Activated CD4-positive, alpha-beta T cell treated with anti-CD3 and anti-CD28 coated beads, Interleukin-2, amount 50 U/mL, for 1 hour (primary cell): ENCODE measurements at places on chromosomes 4 and X.

- peak; percentile 22 for DNase-seq
Observed at GRCh38 chr4:40856840-40857362, 107.1 kb downstream of the NSUN7 start.

DNA sequence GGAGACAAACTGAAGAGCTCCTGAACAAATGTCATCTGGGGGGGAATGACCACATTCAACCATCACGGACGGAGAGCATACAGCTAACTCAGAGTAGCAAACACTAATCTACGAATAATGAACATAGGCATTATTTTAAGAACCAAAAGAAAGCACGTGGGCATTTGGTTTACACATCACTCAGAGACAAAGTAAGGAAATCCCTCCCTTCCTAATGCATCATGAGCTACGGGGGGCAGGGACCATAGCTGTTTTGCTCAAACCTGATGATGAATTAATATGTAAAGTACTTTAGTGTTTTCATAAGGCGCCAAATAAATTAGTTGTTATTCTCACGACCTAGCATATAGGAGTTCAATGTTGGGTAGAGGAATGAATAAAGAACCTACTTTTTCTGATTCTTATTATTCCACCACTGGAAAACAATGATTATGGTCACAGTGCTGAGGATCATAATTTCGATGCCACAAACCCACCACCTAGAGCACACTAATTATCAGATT lies 11.7 kb upstream of the TMEM156 start:
- peak; percentile 13 for DNase-seq

DNA sequence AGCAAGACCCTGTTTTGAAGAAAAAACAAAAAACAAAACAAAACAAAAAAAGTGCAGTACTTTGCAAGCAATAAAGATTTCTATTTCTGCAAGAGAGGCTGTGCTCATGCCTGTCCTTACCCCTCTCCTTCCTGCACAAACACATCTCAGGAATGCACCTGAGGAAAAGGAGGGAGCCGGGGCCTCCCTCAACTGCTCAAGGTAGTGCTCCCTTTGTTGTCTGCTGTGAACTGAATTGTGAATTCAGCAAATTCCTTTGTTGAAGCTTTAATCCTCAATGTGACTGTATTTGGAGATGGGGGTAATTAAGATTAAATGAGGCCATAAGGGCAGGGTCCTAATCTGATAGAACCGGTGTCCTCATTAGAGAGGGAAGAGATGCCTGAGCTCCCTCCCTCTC lies 13.9 kb downstream of the FTSJ1 start:
- no peak for DNase-seq

- DNase-seq: no peak
Observed at GRCh38 chr4:147830987-147831386, 99.1 kb downstream of the ARHGAP10 start.

DNA sequence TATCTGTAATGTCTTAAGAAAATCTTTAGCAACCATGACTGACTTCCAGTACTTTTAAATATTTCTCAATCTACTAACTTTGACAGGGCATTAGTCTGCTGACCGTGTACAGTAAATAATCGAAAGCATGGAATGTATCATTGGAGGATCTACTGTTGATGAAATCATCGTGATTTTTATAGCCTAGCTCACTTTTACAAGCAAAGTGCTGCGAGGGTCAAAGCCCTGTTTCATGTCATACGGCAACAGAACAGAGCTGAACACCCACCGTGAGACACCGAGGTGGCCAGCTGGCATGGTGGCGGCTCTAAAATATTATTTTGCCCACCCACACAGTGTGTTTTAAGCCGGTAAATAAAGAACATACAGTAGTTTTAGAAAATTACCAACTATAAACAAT lies 679.3 kb downstream of the FAT4 start:
- no peak for DNase-seq

GRCh38 chr4:168751263-168752225 lies 254.7 kb downstream of the PALLD start:
- DNase-seq: no peak

DNA sequence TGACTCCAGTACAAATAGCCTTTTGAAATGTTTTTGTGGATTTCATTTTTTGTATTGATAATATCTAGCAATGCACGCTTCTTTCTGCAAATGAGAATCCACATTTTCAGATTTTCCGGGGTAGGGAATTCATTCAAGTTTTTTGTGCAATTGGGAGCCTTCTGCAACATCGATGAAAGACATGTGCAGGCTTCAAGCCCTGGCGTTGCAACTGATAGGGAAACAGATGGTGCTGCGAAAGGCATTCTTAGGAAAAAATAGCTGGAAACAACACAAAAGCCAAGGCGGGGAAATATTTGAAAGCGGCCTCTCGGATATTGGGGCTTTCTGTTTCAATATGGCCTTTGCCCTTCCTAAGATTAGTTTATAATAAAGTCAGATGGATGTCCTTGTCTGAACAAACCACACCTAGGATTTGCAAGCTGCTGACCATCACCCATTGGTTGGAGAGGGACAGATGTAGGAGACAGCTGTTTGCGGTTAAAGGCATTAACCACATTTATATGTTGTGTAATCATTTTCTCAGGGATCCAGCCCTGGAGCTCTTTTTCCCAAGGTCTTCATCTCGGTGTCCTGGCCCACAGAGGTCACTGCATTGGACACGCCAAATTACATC lies 136.5 kb downstream of the PRKX start:
- DNase-seq: no peak
